ENCODE measurements at places on chromosomes 16 and 17.

GRCh38 chr17:72095316-72095715, 25.5 kb upstream of the SOX9 start:
- no peak for DNase-seq

GRCh38 chr17:564526-565065, 150.0 kb downstream of the VPS53 start:
- DNase-seq: no peak

- DNase-seq: no peak
Measured at GRCh38 chr16:20931066-20931600, 30.6 kb downstream of the LYRM1 start.

DNA sequence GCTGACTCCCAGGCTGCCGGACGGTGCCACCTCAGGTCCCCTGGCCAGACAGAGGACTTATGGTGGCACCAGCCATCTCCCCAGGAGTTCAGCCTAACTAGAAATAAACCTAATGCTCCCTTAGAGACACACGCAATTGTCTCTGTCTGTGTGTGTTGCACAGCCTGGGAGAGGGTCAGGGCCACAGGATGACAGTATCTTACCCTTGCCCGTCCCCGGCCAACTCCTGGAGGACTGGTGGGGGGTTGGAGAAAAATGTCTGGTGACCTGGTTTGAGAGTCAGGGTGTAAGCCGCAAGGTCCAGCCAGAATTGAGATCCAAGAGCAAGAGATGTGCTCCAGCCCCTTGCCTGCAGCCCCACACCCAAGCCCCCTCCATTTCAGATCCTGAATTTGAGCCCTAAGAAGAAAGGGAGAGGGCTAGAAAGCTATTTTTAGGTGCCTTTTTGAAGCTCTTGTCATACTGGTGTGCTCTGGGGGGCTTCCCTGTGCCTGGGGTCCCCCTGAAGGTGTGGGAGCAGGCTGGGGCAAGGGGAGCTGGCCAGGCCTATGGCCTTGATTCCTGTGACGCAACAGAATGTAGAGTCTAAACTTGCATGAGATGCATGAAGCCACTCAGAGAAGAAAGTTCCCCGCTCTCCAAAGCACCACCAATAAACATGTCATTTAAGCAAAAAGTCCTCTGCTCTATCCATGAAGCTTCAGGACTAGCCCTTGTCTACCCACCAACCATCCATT, 12.9 kb downstream of the ZNF319 start:
- DNase-seq: peak; percentile 46

DNA sequence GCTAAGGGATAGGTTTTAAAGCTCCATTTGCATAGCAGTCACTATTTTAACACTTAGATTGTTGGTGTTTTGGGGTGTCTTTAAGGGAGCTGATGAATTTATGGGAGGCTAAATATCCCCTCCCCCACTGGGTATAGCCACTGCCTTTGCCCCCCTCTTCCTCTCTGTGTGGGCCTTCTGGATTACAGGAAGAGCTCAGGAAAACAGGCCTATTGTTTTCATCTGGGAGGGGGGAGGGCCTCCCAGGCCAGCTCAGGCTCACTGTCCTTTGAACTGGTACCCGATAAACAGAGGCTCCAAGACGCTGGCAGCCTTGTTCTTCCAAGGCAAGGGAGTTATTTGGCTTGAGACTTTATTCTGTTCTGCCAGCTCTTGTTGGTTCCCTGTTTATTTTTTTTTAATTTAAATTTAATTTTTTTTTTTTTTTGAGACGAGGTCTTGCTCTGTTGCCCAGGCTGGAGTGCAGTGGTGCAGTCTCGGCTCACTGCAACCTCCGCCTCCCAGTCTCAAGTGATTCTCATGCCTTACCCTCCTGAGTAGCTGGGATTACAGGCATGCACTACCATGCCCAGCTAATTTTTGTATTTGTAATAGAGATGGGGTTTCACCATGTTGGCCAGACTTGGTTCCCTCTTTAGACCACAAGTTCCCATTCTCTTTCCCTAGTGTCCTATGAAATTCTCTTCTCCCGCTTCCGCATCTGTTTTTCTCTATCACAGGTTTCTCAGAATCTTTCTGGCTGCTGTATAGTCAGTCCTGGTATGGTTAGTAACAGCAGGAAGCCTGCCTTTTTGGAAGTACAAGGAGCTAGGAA, 25.1 kb downstream of the MINK1 start:
- no peak for DNase-seq

DNA sequence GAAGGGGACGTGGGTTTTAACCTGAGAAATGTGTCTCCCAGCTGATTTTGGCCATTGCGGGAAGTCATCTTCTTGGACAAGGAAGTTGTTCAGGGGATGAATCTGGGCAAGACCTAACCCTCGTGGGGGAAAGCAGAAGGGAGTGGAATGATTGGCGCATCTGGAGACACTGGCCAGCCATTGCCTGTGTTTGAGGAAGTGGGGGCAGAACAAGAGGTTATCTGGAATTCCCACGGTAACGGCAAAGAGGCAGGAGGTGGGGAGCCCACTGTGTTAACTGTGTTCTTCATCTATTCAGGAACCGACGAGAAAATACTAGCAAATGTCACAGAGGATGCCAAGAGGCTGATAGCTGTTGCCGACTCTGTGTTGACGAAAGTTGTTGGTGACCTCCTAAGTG, 66.9 kb downstream of the RNF213 start:
- no peak for DNase-seq

DNA sequence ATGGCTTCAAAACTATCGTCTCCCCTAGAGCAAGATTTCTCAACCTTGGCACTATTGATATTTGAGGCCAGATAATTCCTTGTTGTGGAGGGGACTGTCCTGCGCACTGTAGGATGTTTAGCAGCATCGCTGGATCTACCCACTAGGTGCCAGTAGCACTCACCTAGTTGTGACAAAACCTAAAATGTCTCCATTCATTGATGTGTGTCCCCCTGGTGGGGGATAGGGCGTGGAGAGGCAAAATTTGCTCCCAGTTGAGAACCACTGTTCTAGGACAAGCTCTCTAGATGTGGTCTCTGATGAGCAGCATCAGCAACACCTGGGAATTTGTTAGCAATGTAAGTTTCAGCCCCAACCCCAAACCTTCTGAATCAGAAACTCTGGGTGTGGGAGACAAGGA, 259.0 kb downstream of the XYLT1 start:
- DNase-seq: no peak

DNA sequence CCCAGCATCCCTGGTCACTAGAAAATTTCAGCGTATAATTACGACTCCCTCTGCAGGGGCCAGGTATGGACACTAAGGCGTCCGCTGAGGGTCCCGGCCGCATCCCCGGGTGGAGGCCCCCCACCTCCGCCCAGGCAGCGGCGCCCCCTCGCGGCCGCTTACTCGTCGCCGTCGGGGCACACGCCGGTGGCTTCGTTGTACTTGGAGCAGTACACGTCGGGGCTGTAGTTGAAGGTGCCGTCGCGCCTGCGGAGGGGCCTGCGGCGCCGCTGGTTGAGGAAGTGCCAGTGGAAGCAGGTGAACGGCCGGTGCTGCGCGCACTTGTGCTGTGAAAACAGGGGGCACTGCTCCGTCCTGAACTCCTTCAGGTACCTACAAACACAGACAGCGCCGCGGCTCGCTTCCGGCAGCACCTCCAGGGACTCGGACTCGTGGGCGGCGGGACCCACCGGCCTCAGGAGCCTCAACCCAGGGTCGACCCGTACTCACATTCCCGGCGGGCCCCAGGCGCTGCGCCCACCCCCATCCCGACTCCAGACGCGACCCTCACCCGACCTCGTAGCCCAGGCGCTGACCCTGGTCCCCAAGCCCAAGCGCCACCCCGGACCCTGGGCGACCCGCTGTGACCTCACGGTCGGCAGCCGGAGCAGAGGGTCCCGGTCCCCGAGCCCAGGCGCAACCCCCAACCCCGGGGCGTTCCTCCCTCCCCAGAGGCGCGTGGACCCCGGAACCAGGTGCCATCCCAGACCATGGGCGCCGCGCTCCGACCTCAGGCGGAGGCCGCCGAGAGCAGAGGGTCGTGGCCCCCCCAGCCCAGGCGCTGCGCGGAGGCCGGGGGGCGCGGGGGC, 596 bp downstream of the UNKL start:
- peak; percentile 65 for DNase-seq

All from left forelimb (tissue), 1 donor.